Right ventricle myocardium superior (tissue), 1 donor: ENCODE measurements at places on chromosomes 2 and 18. TPM values are rescaled to one million over a fixed set of nuclear protein-coding genes. Genes with fewer than 3 reads are reported as not detected.

GRCh38 chr2:109284826-109285225, 155.8 kb downstream of the SH3RF3 start:
- peak; percentile 77 for DNase-seq

DNA sequence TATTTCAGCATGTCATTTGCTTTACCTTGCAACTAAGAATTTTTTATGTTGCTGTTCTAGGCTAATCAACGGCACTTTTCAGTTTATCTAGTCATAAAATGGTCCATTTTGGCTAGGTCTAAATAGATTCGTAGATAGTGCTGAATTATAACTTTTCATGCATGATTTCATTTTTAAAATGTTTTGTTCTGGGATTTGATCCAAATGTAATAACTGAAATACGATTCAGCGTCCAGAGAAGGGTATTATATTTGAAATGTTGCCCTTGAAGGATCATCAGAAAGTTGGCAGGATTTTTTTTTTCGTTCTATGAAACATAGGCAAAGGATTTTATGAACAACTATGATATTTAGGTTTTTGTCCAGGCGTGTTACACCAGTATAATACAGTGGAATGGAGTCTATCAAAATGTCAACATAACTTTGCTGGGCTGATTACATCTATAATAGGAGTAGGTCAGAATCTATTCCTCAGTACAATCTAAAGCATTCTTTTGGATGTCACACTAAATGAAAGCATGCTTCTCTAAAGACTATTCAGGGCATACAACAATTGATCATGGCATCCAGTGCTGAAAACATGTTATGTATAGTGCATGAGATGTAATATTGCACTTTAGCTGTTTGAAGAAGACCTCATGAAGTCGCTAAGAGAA, 24.8 kb downstream of the TTC27 start:
- no peak for DNase-seq

- DNase-seq = no peak
Observed at GRCh38 chr18:23101861-23102432, 33.3 kb upstream of the CABLES1 start.

- DNase-seq = no peak
Observed at GRCh38 chr2:240351088-240351741, 84.2 kb upstream of the GPC1 start.

The RAB6C gene
- 0.22 TPM for total RNA-seq

The HOXD12 gene
- total RNA-seq = not detected

The APCDD1 gene
- total RNA-seq = 27.0 TPM

The C2orf78 gene
- not detected for total RNA-seq
